ENCODE measurements at places on chromosomes 12 and 14. TPM values are rescaled to one million over a fixed set of nuclear protein-coding genes. Genes with fewer than 3 reads are reported as not detected.

Gene TMPRSS12
- total RNA-seq, result not detected

Gene GOLT1B
- 40.0 TPM for total RNA-seq

Gene FBRSL1
- 57.4 TPM for total RNA-seq

Gene CLEC1B
- total RNA-seq, result not detected

Gene TMEM63C
- total RNA-seq, result under 0.01 TPM

Gene ASCL4
- not detected for total RNA-seq

Gene OASL
- total RNA-seq, result 0.29 TPM

Gene MANSC1
- total RNA-seq, result 10.1 TPM

Gene COQ5
- total RNA-seq, result 46.3 TPM

Gene SLCO1B1
- not detected for total RNA-seq

Gene RAD51AP1
- 62.7 TPM for total RNA-seq

Gene ARHGDIB
- 23.9 TPM for total RNA-seq

Gene WDHD1
- 19.6 TPM for total RNA-seq

Gene KRT6C
- not detected for total RNA-seq

Gene NELL2
- total RNA-seq, result 0.46 TPM

Gene TMEM233
- 0.17 TPM for total RNA-seq

Gene SPX
- 2.1 TPM for total RNA-seq

Gene RNASE3
- not detected for total RNA-seq

Gene ANKRD52
- 29.6 TPM for total RNA-seq

Gene SMARCD1
- 111 TPM for total RNA-seq

Gene CELA1
- not detected for total RNA-seq

Gene IL22
- not detected for total RNA-seq

Gene TRIP11
- 15.1 TPM for total RNA-seq

Gene RNASE1
- total RNA-seq, result not detected

Gene ERBB3
- total RNA-seq, result 14.3 TPM

Gene CABP1
- 0.14 TPM for total RNA-seq

Gene CHGA
- not detected for total RNA-seq

Gene RPS6KA5
- 3.7 TPM for total RNA-seq

Gene CCDC38
- not detected for total RNA-seq

Gene ADAM21
- not detected for total RNA-seq

Gene LRRK2
- 0.43 TPM for total RNA-seq

Gene ASPG
- total RNA-seq, result not detected

Gene CCDC177
- total RNA-seq, result not detected

Gene ABCC9
- total RNA-seq, result 0.23 TPM
